CD4-positive, alpha-beta T cell treated with Interleukin-21 for 1 hour (primary cell): ENCODE measurements at places on chromosomes 2 and 18.
A peak's percentile ranks its signal among the peaks of the same experiment; 100 is the strongest.

DNA sequence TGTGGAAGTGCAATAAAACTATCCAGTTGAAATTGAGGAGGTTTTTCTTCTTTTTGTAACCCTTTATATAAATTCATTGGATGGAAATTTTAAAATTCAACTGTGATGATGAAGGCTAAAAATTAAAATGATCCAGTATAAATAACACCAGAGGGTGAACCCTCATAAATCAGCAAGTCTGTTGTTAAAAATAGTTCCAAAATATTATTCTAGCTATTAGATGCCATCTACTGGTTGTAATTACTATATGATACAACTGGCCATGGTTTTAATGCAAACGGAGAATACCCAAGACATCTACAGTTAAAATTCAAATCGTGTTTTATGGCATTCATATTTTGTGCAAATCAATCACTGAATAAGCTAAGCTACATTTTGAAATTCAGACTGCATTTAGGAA lies 53.8 kb downstream of the TMEM200C start:
- DNase-seq: no peak

GRCh38 chr2:207423886-207424285 lies 105.9 kb upstream of the CREB1 start:
- peak; percentile 32 for DNase-seq

DNA sequence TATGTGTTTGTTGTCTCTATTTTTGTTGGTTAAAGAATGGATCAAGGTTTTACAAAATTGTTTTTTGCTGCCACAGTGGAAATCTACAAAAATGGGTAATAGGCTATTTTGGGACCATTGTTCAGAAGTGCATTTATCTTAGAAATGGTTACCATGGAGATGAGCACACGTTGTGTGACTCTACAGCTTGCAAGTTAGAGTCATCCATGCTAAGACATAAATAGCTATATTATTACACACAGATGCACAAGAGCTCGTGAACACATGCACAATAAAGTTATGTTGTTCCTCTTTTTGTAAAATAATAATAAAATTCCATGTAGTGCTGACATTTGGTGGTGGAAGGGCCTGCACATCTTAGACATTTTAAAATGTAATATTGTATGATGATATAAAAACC lies 15.5 kb upstream of the DUSP19 start:
- DNase-seq: no peak

- DNase-seq: no peak
These were observed 31.1 kb upstream of the EPC2 start for GRCh38 chr2:148613231-148614013.

- no peak for DNase-seq
These were observed 256.7 kb downstream of the ANAPC1 start for GRCh38 chr2:111627256-111627655.

GRCh38 chr18:63681449-63682340 lies 20.0 kb upstream of the SERPINB3 start:
- DNase-seq: no peak

DNA sequence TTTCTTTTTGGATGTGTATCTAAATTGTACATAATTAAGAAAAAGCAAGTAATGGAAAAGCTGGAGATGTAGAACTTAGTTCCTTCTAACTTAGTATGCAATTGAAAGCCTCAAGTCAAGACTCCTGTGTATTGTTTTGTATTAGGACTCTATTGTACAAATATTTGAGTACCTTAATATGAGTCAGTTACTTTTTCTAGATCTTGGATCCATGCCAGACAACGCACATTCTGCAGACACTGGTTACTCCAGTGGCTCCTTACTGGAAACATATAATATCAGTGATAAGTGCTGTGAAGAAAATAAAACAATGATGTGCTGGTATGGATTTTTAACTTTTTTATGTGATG lies 1.5 kb downstream of the SLC39A10 start:
- peak; percentile 63 for DNase-seq

DNA sequence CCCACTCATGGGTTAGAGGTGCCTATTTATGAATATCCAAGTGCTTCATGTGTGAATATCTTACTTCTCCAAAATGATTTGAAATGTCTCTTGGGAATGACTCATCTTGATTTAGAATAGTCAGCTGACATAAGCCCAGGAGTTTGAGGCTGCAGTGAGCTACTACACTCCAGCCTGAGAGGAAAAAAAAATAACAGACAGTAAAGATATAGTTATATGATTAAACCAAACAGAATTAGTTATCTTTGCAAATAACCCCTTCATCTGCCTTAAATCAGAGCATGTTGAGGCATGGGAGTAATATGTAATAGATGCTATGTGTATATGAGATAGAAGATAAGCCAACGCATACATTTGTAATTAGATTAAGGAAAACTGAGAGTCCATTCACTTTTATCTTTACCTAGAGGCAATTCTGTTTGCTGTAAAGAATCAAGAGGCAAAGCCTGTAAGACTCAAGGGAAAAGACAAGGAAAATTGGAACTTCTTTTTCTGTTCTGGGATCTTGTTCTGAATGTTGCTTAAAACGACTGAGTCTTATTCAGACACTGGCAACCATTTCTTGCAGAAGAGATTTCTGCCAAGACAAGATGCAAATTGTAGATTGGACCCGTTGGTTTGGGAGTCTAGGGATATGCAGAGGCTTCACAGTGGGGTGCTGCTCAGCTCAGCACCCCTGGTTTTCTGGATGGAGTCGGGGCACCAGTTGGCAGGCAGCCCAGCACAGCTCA lies 104.4 kb downstream of the LIPG start:
- DNase-seq: no peak

DNA sequence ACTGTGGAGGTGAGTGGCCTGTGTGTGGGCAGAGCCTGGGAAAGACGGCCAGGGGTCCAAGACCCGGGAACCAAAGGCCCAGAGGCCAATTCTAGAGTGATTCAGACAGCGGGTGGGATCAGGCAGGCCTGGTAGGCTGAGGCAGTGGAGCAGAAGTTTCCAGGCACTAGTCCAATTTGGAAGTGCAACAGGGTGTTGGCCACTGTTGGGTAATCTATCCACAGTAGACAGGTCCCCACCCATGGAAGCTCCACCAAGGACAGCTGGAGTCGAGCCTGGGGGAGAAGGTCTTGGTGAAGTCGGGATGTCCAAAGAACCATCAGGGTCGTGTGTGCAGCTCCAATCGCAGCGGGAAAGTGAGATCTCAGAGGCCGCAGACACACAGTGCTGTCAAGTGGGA lies 125.8 kb upstream of the COPS8 start:
- no peak for DNase-seq

- DNase-seq: no peak
These were observed 16.2 kb upstream of the ALPI start for GRCh38 chr2:232439758-232440135.

- DNase-seq: no peak
These were observed 75.4 kb downstream of the TSN start for GRCh38 chr2:121830809-121831208.

- peak; percentile 58 for DNase-seq
These were observed 14.1 kb downstream of the LAMA3 start for GRCh38 chr18:23703057-23703986.

- DNase-seq: no peak
These were observed 45.6 kb downstream of the ZRANB3 start for GRCh38 chr2:135485441-135485840.

DNA sequence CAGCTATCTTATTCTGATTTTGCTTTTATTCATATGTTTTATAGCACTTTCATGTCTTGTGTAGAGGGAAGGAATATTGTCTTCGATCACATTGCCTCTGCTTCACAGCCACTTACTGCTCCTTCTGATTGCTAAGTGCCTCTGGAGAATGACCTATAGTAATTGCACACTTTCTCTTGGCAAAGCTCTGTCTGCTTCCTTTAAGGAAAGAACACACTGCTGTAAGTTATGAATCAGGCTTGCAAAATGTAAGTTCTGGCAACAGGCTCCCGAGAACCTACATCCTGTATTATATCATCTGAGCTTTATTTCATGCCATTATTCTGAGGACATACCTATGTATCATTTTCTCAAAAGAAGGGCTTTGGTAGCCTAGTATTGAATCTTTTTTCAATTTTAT lies 170.7 kb downstream of the ZNF804A start:
- DNase-seq: no peak

GRCh38 chr18:77140439-77141109 lies 8.0 kb upstream of the MBP start:
- peak; percentile 56 for DNase-seq

DNA sequence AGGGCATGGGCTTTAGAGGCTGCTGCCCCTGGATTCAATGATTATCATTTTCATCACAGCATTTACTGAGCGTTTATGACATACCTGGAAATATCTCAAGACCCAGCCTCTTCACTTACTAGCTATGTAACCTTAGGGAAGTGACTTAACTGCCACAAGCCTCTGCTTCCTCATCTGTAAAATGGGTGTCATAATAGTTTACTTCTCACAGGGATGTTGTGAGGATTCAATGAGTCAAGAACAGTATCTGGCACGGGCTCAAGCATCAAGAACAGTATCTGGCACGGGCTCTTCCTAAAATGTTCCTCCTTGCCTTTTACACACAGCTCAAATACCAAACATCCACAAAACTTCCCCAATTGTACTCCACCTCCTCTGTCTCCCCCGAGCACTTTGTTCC lies 31.4 kb downstream of the LGALSL start:
- no peak for DNase-seq

DNA sequence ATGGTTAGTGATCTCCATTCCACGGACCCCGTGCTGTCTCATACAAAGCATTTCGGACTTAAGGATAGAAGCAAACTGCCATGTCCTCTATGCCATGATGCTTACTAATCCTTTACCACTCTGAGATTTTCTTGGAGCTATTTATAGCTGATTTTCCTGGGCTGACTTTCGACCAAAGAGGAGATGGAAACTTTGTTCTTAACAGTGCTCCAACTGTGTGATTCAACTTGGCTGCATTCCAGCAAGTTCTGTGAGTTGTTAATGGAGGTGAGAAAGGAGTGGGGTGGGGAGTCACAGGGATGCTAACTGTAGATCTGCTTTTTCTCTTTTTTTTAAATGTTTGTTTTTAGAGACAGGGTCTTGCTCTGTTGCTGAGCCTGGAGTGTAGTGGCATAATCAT lies 45.5 kb upstream of the MSH2 start:
- DNase-seq: no peak

DNA sequence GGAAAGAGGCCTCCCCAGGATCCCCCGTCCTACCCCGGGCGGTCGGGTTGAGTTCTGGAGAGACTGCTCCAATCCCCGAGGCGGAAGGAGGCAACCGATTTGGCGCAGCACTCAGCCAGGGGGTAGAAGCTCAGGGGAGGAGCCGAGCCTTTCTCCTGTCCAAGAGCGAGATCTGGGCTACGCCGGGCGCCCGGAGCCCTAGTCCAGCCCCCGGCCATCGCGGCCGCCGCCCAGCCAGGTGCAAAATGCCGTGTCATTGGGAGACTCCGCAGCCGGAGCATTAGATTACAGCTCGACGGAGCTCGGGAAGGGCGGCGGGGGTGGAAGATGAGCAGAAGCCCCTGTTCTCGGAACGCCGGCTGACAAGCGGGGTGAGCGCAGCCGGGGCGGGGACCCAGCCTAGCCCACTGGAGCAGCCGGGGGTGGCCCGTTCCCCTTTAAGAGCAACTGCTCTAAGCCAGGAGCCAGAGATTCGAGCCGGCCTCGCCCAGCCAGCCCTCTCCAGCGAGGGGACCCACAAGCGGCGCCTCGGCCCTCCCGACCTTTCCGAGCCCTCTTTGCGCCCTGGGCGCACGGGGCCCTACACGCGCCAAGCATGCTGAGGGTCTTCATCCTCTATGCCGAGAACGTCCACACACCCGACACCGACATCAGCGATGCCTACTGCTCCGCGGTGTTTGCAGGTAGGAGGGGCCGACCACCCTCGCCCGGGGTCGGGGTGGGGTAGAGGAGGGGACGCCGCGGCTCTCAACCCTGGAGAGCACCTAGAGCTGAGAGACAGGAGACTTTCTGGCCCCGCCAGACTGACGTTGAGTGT lies at the start of gene DYSF:
DYSF (plus strand) TSS at position 158 of the 817 bp plus-strand sequence.
- DNase-seq: no peak

DNA sequence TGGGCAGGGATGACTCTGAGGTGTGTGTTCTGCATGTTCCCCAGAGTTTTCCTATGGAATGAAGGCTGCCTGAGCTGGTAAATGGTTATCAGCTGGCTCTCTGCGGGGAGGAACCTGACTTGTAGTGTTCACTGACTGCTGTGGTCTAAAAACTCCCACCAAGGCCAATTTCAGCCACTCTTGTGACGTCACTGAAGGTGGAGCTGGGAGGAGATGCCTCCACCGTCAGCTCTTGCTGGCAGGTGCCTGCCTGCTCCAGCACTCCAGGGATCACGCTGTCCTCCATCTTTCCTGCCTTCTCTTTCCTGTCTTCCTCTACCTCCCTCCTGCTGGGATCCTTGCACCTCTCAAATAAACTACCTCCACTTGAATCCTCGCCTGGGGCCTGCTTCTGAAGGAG lies 209.5 kb upstream of the HS6ST1 start:
- no peak for DNase-seq

GRCh38 chr2:233412405-233412804 lies 58.1 kb downstream of the DGKD start:
- DNase-seq: no peak

GRCh38 chr2:109471658-109472057 lies 142.1 kb downstream of the SEPTIN10 start:
- DNase-seq: no peak

- DNase-seq: peak; percentile 42
These were observed 584 bp downstream of the AAK1 start for GRCh38 chr2:69642709-69643601.

DNA sequence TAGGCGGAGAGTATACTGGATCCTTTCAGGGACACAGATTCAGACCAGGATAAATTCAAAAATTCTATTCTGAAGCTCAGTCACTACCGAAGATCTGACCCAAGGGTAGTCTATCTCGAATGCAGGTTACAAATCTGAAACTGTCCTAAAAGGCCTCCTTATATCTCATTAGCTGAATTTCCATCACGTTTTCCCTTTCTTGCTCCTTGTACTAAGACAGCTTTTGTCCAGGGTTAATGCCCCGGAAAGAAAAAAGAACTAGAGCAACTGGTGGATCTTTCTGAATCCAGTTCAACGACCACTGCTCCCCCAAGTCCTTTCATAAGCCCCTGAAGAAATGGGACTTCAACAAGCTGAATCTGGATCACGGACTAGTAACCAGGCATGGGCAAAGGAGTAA lies 97.5 kb upstream of the CCDC85A start:
- no peak for DNase-seq

DNA sequence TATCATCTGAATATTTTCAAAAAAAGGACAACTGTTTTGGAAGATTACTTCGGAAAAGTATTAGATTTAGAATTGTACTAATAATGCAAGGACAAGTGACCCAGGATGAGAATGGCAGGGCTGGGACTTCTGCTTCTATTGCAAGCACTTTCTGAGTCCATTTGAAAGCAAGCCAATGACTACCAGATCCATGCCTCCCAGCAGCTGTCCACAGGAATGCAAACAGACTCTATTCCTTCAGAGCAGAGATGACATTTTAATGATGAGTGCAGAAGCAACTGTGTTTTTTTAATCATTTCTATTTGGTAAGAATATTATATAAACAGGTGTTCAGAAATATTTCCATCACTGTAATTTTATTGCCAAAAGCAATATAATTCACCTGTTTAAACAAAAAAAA lies 456.7 kb downstream of the SOX11 start:
- no peak for DNase-seq

- DNase-seq: no peak
These were observed 91.1 kb downstream of the ACTR3 start for GRCh38 chr2:113980946-113981345.

GRCh38 chr2:62455957-62456692 lies 49.9 kb downstream of the TMEM17 start:
- DNase-seq: no peak

GRCh38 chr2:27802547-27802946 lies 31.0 kb downstream of the MRPL33 start:
- DNase-seq: no peak
